ENCODE measurements at places on chromosomes 1 and 21.

- no peak for DNase-seq
These were observed 214.9 kb upstream of the L1TD1 start for GRCh38 chr1:61979729-61980128.

- no peak for DNase-seq
These were observed 9.1 kb upstream of the KYAT3 start for GRCh38 chr1:89001510-89001909.

- DNase-seq, result no peak
These were observed 15.4 kb downstream of the NGF start for GRCh38 chr1:115322631-115323030.

DNA sequence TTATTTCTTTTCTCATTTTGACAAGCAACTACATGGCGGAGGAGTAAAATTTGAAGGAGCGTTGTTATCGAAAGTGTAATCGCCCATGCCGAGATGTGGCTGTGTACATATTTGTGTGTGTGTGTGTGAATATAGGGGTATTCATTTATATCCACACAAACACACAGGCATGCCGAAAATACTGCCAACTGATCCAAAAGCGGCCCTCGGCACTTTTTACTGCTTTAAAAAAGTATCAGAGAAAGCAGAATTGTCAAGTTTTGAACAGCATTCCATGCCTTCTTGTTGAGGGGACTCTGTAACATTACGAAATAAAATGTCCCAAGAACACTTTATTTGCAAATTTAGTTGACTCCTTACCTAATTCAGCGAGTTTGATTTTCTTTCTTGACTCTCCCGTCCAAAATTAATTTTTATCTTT, 1.1 kb downstream of the PBX1 start:
- DNase-seq, result no peak

GRCh38 chr1:157849229-157849875, 7.7 kb upstream of the CD5L start:
- DNase-seq, result no peak

DNA sequence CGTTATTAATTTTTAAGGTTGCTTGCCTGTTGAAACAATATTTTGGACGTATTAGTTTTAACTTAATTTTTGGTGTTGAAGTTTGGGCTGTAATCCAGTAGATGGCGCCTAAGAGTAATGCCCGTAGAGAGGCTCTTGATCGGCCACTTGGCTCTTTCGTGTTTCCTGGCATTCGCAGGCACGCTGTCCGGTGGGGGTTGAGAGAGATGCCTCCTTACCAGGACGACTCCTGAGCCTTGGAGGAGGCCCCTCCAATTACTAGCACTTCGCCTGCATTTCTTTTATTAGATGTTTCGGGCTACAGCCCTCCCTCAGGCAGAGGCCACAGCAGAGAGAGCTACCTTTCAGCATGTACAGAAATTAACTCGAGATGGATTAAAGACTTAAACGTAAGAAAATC, 12.0 kb downstream of the OR2M4 start:
- no peak for DNase-seq

- no peak for DNase-seq
These were observed 6.9 kb upstream of the TCEA3 start for GRCh38 chr1:23431431-23431830.

DNA sequence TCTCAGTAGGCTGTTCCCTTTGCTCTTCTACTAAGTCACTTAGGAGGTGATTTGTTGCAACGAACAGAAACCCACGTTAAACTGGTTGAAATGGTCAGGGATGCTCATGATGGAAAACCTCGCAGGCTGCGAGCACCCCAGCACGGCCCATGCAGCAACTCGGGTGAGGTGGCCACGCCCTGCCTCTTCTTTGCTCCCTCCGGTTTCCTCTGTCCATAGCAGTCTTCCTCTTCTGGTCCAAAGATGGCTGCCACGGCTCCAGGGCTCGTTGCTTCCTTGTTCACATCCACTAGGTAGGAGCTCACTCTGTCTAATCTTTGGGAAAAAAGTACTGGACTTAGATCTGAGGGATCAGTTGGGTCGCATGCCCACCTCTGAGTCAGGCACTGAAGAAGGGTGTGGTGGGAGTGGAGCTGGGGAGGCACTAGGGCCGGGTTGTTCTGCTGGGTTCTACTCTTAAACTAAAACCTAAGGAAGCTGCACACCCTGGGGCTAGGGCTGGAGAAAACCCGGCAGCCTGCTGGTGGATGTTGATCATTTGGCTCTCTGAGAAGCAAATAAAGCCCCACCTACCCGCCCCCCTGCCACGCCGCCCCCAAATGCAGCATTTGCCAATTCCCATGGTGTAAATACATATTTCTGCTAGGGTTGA, 31.0 kb downstream of the KAZN start:
- no peak for DNase-seq

- no peak for DNase-seq
These were observed 34.7 kb downstream of the RGS5 start for GRCh38 chr1:163168053-163168452.

- DNase-seq, result no peak
These were observed 22.7 kb downstream of the PRKACB start for GRCh38 chr1:84166797-84167196.

- no peak for DNase-seq
These were observed 196.1 kb upstream of the VAMP3 start for GRCh38 chr1:7575041-7575400.

DNA sequence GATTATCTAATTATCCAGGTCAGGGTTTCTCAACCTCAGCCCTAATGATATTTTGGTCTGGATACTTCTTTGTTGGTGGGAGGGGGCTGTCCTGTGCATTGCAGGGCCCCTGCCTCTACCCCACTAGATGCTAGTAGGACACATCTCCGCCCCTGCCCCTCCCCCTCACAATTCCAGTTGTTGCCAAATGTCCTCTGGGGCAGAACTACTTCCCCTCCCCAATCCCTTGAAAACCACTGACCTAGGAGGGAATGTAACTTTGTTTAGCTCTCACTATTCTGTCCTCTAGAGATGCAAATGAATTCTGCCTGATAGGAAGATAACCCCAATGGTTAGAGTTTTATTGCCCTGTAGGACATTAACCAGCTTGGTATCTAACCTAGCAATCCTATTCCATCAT, 8.1 kb downstream of the CACNA1S start:
- DNase-seq, result no peak

- DNase-seq, result no peak
These were observed 263.4 kb downstream of the NPHP4 start for GRCh38 chr1:5728663-5729355.

- no peak for DNase-seq
These were observed 8.7 kb downstream of the WRAP73 start for GRCh38 chr1:3641046-3641760.

- peak; percentile 86 for DNase-seq
These were observed 29.1 kb downstream of the EVI5 start for GRCh38 chr1:92755541-92756461.

DNA sequence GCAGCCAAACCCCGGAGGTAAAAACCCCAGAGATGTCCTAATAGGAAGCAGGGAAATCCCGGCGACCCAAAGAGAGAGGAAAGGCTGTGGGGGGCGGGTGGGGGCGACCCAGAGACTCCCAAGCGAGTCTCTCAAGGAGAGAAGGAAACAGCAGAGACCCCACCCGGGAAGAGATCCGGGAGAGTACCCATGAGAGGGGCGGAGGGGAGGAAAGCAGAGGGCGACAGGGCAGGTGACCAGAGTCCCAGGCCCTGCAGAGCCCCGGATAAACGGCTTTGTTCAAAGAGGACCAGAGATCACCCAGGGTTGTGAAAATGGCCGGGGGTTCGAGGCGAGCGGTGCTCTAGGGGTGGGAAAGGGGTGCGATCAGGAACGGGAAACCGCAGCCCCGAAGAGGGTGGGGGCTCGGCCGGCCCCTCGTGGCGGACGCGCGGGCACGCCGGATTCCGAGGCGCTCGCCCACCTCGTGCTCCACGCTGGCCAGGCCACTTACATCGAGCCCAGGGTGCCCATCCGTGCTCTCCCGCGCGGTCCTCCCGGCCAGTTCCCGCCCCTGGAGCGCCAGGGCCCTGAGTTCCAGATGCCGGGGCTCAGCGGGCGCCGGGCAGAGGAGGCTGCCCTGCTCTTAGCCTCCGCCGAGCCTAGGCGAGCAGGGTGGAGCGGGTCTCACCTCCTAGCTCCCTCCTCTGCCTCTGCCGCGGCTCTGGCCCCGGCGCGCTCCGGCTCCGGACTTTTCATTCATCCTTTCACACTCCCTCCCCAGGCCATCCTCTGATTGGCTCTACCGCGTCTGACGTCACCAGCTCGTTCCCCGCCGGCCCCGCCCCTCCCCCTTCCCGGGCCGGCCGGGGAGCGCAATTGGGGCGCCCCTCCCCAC, 52.3 kb downstream of the RHBG start:
- peak; percentile 91 for DNase-seq

DNA sequence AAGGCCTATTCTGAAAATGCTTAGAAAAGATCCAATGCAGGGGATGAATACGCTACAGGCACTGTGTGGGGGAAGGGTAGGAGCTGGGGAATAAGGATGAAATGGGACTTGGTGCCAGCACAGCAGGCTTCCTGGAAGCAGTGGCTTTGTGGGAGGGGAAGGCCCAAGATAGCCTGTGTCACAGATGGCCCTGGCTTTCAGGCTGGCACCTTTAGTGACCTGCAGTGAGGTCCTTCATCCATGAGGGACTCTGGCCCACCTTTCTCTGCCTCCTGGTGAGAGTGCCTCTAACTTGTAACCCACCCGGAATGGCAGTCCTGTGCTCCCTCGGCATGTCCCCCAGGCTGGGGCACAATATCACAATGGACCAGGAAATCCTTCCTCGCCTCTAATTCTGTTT, 919 bp downstream of the CHI3L1 start:
- no peak for DNase-seq

GRCh38 chr1:12173631-12174121, 6.9 kb downstream of the TNFRSF1B start:
- peak; percentile 16 for DNase-seq

DNA sequence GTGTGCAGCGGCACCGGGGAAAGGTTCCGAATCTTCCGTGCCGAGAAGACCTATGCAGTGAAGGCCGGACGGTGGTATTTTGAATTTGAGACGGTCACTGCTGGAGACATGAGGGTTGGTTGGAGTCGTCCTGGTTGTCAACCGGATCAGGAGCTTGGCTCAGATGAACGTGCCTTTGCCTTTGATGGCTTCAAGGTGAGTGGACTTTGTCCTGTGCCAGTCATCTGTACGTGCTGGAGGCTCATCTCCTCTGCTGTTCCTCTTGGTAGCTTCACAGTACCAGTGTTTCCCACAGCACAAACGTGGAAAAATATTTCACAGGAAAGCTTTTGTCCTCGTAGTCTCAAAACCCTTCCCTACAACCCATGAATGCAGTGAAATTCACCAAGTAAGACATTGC, 324.1 kb downstream of the ZP4 start:
- no peak for DNase-seq

GRCh38 chr1:82099170-82099569, 298.4 kb downstream of the ADGRL2 start:
- no peak for DNase-seq
